ENCODE measurements at places on chromosomes 2 and 18.

- DNase-seq = no peak
Measured at GRCh38 chr2:74017223-74017622, 32.5 kb downstream of the TET3 start.

DNA sequence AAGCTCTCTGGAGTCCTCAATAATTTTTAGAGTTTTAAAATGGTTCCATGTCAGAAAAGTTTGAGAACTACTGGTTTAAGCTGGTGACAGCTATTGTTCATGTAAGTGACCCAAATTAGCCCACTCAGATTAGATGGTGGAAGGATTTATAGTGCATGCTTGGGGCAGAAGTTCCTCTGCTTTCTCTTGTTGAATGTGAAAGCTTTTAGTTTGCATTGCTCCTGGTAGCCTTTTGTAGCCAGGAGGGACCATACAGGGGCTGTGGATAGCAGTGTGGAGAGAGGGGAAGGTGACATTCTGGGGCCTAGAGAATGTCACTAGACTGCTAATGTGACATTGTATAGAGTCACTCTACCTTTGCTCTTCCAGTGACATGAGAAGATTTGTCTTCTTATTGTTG, 40.3 kb upstream of the IGFBP5 start:
- no peak for DNase-seq

GRCh38 chr18:47997338-47997780, 66.9 kb upstream of the SMAD2 start:
- DNase-seq = no peak

- no peak for DNase-seq
Measured at GRCh38 chr2:216130346-216130971, 21.3 kb downstream of the XRCC5 start.
